ENCODE measurements at places on chromosomes 3 and 15.

DNA sequence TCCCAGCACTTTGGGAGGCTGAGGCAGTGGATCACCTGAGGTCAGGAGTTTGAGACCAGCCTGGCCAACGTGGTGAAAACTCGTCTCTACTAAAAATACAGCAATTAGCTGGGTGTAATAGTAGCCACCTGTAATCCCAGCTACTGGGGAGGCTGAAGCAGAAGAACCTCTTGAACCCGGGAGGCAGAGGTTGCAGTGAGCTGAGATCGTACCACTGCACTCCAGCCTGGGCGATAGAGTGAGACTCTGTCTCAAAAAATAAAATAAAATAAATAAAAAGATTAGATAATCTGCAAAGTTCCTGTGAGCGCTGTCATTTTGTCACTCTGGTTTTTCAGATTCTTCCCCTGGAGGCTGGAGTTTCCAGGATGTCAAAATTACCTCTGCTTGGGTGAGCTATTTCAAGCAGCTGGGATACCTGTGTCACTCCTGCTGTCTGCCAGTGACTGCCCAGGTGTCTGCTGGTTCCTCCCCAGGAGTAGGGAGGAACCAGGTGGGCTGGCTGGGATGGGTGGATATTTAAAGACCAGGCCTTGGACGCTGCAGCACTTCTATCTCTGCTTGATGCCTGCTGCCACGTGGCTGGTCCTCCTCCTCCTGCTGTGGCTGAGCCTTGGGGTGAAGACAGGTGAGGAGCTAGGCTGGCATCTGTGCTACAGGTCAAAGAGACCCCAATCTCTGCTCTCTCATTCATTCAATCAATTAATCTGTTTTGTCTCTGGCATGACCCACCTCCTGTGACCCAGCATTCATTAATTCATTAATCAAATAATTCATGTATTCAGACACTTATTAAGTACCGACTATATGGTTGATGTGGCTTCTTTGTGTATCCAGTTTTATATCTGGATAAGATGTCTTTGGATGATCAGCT is 19.5 kb upstream of the MUC20 start:
- no peak for DNase-seq

GRCh38 chr15:66917904-66918448 is 147.4 kb upstream of the SMAD3 start:
- no peak for DNase-seq

DNA sequence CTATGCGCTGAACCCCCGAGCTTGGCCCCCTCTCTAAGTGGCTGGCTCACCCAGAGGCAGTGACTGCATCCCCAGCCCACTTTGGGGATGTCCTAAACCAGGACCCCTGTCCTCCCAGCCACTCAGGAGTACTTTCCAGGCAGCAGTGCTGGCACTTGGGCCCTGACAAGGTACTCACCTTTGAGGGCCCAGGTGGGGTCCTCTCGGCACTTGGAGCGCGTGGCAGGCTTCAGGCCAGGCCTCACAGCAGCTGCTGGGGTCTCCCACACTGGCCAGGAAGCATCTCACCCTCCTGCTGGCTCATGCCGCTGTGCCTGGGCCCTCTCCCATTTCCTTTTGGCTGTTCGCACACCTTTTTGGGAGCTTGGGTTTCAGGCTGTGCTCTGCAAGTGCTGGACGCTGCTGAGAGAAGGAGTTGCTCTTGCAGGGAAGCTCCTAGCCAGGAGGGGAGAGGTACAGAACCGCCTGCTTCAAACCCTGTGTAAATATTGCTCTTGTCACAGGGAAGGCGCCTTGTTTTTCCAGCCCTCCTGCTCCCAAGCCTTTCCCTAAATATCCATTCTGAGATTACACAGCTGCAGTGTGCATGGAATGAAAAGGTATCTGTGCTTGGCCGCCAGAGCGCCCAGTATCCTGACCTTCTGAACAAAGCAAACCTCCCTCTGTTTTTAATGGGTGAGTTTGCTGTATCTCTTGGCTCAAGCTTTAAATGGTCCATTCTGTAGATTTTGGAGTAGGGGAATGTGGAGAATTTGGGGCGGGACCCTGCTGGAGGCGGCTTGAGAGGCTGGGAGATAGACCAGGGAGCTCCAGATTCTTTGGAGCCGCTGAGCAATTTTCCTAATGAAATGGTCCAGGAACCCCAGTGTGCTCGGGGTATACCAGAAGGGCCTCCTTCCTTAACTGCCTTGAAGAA is 45.6 kb downstream of the DNASE1L3 start:
- DNase-seq = no peak

DNA sequence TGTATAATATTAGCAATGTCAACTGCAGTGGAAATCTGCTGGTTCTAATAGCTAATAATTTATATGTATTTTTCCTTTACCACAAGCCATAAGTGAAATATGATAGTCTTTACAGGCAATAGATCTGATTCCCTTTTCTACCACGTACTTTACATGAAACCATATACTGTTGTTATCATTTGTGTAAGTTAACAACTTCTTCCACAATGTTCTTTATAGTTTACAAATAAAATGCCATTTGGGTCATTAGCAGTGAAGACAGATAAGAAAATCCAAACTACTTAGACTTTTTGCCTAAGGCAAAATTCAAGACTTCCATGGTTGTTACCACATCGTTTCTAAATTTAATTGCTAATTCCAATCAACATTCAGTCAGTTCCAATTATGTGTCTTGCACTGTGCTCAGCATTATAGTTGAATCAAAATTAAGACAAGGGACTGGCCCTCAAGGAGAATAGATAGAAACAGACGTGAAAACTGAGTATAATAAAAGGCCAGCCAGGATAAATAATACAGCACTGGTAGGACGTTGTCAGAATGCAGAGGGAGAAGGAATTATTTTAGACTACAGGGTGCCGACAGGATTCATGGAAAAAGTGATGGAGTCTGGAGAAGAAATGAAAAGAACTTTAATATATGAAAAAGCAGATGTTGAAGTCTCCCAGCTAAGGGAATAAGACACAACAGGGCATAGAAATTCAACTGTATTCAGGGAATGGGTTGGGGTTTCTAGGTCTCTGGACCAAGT is 249.8 kb downstream of the ALCAM start:
- no peak for DNase-seq

- no peak for DNase-seq
Observed at GRCh38 chr15:95254263-95254662, 1022.9 kb downstream of the MCTP2 start.

- DNase-seq = no peak
Observed at GRCh38 chr3:135093121-135093520, 298.1 kb downstream of the EPHB1 start.

DNA sequence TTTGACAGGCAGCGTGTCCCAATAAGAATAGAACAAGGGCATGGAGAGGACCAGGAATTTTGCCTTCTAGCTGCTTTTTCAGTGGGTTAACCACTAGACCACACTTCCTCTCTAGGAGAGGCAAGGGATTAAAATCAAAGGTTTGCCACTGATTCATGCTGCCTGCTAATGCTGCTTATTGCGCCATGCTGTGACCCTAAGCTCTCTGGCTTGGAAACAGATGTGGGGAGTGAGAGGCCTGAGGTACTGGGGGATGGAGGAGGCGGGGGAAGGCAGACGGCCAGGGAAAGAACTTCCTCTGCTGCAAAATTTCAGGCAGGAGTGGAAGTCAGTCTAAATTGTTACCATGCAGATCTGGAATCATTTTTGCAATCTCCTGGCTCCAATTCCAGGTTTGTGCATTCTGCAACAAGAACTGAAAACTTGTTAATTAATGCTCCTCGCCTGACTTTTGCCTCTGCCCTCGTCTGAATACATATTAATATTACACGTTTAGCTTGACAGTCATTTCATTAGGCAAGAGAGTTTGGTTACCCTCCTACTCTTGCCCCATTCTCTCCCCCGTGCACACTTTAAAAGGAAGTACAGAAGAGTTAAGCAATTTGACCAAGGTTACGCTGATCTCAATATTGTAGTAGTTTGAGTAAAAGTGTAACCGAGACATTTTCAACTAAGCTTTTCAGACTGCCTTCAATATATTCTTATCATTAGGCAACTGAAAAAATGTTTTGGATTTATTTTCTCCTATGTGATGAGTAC is 121.7 kb upstream of the SPRED1 start:
- no peak for DNase-seq

GRCh38 chr3:1456781-1457311 is 364.0 kb downstream of the CNTN6 start:
- DNase-seq = no peak

DNA sequence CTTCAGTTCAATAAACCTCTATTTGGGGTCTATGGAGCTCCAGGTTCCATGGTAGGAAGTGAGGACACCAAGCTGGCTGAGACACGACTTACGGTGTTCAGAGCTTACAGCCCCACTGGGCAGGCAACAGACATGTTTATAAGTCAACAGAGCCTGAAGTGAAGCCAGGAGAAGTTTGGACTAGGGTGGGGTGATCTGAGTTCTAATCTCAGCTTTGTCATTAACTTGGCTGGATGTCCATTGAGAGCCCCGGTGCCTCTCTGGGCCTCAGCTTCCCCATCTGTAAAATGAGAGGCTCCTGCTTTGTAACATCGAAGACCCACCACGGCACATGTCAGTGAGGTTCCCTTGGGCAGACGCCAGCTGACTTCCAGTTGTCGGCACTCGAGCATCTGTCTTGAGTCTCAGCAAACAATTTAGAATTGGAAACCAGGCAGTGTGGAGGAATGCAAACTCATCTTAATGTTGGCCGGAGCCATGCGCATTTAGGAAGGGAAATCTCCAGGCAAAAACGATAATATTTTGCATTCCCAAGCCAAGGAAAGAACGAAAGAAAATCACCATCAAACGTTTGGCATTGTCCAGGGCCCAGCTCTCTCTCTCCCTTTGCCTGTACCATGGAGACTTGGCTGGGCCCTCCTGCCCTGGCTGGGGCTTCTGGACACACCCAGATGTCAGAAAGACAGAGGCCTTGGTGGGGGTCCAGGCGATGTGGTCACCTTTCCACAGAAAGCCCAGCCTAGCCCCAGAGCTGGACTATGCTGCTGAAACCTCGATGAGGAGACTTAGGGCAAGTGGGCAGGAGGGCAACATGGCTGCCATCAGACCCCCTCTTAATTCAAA is 18.4 kb downstream of the ITGA11 start:
- DNase-seq = no peak

- DNase-seq = no peak
Observed at GRCh38 chr15:90205050-90205848, 4.1 kb downstream of the SEMA4B start.

DNA sequence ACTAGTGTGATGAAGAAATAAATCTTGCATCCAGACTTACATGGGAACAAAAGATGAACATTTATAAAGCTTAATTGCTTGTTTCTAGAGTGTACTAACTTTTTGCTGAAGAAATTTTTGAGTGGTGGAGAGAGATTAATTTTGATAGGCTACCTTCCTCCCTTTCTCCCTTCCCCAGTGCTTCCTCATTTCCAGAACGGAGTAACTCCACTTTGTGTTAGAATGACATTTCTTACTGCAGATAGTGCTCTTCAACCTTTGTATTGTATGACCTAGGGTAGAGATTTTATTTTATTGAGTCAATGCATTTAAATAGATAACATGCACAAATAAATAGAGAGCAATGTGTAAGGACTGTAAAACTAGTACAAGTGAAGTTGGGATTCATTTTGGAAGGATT is 1.9 kb downstream of the ATP1B3 start:
- DNase-seq = no peak

DNA sequence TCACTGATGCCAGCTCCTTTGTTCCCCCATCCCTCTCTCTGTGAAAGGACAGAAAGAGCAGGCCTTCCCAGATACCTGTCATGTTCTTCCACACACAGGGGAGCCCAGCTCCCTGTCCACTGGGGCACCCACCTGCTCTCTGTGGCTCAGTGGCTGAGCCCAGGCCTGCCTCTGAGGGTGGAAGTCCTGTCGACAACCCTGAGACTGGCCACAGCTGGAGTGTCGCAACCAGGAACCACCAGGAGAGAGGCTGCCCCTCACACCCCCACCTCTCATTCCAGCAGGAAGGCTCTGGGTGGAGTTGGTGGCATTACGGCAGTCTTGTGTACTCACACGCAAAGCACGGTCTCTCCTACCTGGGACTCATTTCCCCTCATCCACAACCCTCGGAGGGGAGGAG is 66.3 kb downstream of the MEGF11 start:
- DNase-seq = no peak

GRCh38 chr3:152656214-152656971 is 178.5 kb upstream of the P2RY1 start:
- DNase-seq = no peak

- no peak for DNase-seq
Observed at GRCh38 chr3:49792371-49793150, 6.2 kb upstream of the IP6K1 start.

- no peak for DNase-seq
Observed at GRCh38 chr3:132236701-132237651, 80.2 kb upstream of the ACP3 start.

DNA sequence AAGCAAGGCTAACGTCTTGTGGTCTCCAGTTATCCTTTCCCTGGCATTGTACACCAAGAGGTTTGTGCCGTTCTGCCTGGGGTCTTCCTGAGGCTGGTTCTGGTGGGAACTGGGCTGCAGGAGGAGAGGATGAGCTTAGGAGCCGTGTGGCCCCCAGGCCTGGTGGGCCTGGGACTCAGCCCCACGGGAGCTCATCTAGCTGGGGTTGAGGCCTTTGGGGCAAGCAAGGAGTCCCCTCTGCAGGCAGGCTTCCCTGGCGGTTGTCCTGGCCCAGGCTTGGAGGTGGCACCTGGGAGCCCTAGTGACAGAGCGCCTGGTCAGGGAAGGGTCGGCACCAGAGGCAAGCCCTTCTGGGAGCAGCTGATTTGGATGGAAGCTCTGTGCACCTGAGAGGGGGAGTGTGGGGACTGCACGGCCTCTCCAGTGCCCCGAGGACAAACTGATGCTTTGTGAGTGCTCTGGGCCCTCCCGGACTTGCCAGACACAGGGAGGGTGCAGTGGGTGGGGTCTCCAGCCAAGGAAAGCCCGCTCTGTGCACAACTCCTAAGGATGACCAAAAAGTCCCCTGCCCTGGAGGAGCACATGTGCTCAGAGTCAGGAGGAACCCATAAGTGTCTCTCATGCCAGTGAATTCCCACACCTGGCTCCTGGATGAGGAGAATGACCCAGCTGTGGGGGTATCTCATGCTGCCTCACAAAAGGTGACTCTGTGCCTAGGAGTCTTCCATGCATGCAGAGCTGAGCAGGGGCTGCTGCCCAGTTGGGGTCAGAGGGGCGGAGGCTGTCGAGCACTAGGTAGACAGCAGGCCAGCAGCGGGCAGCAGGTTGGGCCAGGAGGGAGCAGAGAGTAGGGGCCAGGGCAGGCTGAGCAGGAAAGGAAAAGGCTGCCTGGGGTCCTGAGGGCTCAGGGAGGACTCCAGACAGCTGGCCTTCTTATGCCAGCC is 2.7 kb downstream of the PAK6 start:
- no peak for DNase-seq

- DNase-seq = no peak
Observed at GRCh38 chr3:119311081-119311925, 17.1 kb downstream of the ARHGAP31 start.

- no peak for DNase-seq
Observed at GRCh38 chr3:9070961-9071360, 107.7 kb upstream of the RAD18 start.

- no peak for DNase-seq
Observed at GRCh38 chr3:177792311-177793030, 595.2 kb upstream of the TBL1XR1 start.

GRCh38 chr15:48622237-48622636 is 23.3 kb downstream of the FBN1 start:
- no peak for DNase-seq

Data from H1 (cell line).